ENCODE measurements at places on chromosomes 12 and 14.

DNA sequence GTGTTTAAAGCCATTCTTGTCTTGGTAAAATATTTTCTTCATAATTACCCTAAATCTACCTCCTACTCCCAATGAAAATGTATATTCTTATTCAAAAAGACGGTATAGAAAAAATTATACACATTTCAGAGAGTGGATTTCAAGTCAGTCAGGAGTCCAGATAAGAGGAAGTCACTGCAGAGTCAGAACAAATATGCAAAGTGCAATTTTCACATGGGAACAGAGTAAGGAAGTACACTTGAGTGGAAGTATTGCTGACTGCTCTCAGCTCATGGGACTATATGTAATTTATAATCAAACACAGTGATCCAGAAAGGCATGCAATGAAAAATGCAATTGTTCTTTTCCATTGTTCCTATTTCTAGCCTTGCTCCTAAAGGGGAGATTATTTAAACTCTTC, 1128.0 kb downstream of the AACS start:
- no peak for DNase-seq

- peak; percentile 49 for DNase-seq
Measured at GRCh38 chr14:64726585-64726890, 22.3 kb downstream of the PLEKHG3 start.

DNA sequence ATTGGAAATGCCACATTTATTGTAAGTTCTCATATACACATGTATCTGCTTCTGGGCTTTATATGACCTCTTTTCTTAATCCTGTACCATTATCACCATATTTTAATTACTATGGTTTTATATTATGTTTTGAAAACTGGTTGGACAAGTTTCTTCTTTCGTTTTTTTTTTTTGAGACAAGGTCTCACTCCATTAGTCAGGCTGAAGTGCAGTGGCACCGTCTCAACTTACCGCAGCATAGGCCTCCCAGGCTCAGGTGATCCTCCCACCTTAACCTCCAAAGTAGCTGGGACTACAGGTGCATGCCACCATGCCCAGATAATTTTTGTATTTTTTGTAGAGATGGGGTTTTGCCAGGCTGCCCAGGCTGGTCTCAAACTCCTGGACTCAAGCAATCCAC, 44.6 kb downstream of the GALNT4 start:
- no peak for DNase-seq

GRCh38 chr12:30573145-30573544, 122.5 kb downstream of the IPO8 start:
- DNase-seq = no peak

Measured in T-helper 1 cell (primary cell).